ENCODE measurements at places on chromosomes 1 and 21. TPM values are rescaled to one million over a fixed set of nuclear protein-coding genes. Genes with fewer than 3 reads are reported as not detected.

The ASTN1 gene
- 0.41 TPM for total RNA-seq

The TP53BP2 gene
- total RNA-seq = 93.3 TPM

The FLG2 gene
- total RNA-seq = not detected

GRCh38 chr1:232328486-232329102 is 301.3 kb downstream of the SIPA1L2 start:
- no peaks in the 10 kb centered on the region for H3K4me1 ChIP-seq
- no peaks in the 10 kb centered on the region for H3K27me3 ChIP-seq
- H3K27ac ChIP-seq = no peak overlapping the region
- no peak overlapping the region for H3K4me3 ChIP-seq
- no peaks in the 10 kb centered on the region for H3K36me3 ChIP-seq

DNA sequence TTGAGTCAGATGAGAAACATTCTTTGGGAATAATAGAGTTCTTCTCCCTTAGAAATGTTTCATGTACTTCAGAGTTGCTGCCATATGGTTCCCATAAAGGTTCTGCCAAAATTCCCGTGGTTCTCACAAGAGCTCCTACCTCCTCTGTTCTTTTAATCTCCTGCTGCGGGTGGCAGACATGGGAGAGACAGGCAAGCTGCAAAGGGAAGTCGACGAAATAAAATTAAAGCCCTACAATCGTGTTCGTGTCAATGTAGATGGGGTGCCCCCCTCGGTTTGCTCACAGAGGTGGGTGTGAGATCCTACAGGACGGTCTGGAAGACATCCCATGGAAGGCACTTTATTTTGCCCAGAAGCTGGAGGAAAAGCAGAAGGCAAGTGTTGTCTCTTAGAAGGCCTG is 276.0 kb downstream of the RWDD3 start:
- no peaks in the 10 kb centered on the region for H3K36me3 ChIP-seq
- no peaks in the 10 kb centered on the region for H3K4me1 ChIP-seq
- no peak overlapping the region for H3K4me3 ChIP-seq
- no peak overlapping the region for H3K27ac ChIP-seq
- no peak for DNase-seq

DNA sequence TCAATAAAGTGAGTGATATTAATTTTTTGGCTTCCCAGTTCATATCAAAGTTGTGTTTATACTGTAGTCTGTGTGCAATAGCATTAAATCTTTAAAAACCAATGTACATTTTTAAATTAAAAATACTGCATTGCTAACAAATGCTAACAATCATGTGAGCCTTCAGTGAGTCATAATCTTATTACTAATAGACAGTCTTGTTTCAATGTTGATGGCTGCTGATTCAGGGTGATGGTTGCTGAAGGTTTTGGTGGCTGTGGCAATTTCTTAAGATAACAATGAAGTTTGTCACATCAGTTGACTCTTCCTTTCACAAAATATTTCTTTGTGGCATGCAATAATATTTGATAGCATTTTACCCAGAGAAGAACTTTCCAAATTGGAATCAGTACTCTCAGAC is 109.0 kb downstream of the ZMYM4 start:
- no peak for DNase-seq
- H3K27ac ChIP-seq = no peak overlapping the region
- no peaks in the 10 kb centered on the region for H3K27me3 ChIP-seq
- peaks cover 3% of the 10 kb centered on the region for H3K36me3 ChIP-seq
- no peaks in the 10 kb centered on the region for H3K4me1 ChIP-seq
- H3K4me3 ChIP-seq = no peak overlapping the region

DNA sequence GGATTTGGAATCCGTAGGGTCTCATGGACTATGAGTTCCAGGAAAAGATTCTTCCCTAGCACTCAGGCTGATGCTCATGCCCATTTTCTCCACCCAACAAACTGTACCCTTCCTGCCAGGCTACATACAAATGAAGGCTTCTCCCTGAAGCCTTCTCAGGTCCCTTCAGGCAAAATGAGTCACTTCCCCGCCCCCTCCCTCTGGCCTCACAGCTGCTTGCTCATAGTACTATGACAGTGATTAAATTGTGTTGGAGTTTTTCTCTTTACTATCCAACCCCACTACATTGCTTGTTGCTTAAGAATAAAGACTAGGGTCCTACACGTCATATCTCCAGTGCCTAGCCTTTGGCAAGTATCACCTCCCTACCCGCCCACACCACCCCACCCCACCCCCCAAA is 207.6 kb upstream of the NFIA start:
- H3K36me3 ChIP-seq = no peaks in the 10 kb centered on the region

- H3K4me1 ChIP-seq = peaks cover 9% of the 10 kb centered on the region
- H3K27ac ChIP-seq = no peak overlapping the region
- no peak overlapping the region for H3K4me3 ChIP-seq
Observed at GRCh38 chr1:234980645-234981396, 147.8 kb downstream of the TOMM20 start.

All from A673 (cell line).